NCI-H1092 treated with DMSO at 0.1 percent for 48 hours (cell line): ENCODE measurements at places on chromosomes 13 and 19.

- DNase-seq, result no peak
These were observed 55.4 kb upstream of the ZNF724 start for GRCh38 chr19:23305555-23305954.

GRCh38 chr19:11931051-11931450 is 6.1 kb downstream of the ZNF700 start:
- no peak for DNase-seq

- DNase-seq, result no peak
These were observed 222.4 kb downstream of the TDRD3 start for GRCh38 chr13:60619461-60619860.

GRCh38 chr13:111904701-111905608 is 162.0 kb upstream of the SOX1 start:
- DNase-seq, result no peak

DNA sequence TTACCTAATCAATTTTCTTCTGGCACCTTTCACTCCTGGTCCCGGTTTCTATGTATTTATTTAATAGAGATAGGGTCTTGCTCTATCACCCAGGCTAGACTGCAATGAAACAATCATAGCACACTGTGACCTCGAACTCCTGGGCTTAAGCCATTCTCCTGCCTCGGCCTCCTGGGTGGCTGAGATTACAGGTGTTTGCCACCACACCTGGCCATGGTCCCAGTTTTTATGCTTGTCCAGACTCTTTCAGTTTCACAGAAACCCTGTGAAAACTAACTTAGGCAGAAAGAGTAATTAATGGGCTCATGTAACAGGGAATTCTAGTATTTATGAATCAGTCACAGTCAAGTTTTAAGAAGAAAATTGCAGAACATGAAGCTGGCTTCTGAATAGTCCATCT is 9.0 kb upstream of the STK24 start:
- no peak for DNase-seq

GRCh38 chr13:51419001-51419636 is 33.7 kb downstream of the INTS6 start:
- DNase-seq, result no peak
